Activated CD4-positive, alpha-beta memory T cell treated with anti-CD3 and anti-CD28 coated beads for 36 hours (primary cell): ENCODE measurements at places on chromosomes 4 and X.

DNA sequence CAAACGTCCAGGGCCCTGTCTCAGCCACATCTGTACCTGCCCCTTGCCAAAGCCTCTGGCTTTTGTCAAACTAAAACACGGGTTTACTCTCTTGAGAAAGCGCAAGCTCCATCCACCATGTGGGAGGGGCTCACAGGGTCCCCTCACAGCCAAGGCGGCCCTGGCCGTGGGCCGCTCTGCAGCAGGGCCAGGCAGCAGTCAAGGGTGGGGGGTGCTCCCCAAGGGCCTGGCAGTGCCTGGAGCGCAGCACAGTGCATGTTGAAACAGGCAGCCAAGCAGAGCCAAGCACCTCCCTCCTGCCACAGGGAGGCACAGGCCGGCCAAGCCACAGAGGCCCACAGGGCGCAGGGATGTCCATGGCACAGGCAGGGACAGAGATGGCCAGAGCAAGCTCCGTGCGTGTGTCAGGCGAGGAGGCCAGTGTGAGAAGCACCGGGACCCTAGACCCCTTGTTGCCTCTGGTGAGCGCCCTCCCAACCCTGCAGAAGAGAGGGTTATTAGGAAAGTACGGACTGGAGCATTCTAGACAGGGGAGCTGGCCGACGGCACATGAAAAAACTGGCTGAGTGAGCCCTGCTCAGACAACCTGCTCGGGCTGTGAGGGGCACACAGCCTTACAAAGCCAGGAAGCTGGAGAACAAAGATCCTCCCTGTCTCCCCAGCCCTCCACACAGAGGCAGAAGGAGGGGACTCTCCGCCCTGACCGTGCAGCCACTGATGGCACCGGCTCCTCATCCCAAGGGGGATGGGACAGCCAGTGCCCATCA lies 39.0 kb downstream of the FAM53A start:
- peaks cover 3% of the 10 kb centered on the region for H3K4me1 ChIP-seq
- H3K36me3 ChIP-seq: no peaks in the 10 kb centered on the region
- no peak overlapping the region for H3K27ac ChIP-seq
- no peak for DNase-seq
- H3K4me3 ChIP-seq: no peak overlapping the region

- no peaks in the 10 kb centered on the region for H3K27me3 ChIP-seq
- H3K4me3 ChIP-seq: no peak overlapping the region
- H3K4me1 ChIP-seq: no peaks in the 10 kb centered on the region
- DNase-seq: peak; percentile 37
- peaks cover 44% of the 10 kb centered on the region for H3K36me3 ChIP-seq
Observed at GRCh38 chr4:75916091-75916661, 13.9 kb upstream of the PPEF2 start.

GRCh38 chr4:152032722-152033131 lies 271.9 kb upstream of the GATB start:
- H3K4me1 ChIP-seq: no peaks in the 10 kb centered on the region
- no peaks in the 10 kb centered on the region for H3K36me3 ChIP-seq
- H3K27ac ChIP-seq: no peak overlapping the region

- H3K36me3 ChIP-seq: no peaks in the 10 kb centered on the region
- H3K27ac ChIP-seq: no peak overlapping the region
- H3K4me3 ChIP-seq: no peak overlapping the region
Observed at GRCh38 chr4:79652738-79653137, 244.7 kb upstream of the GK2 start.

GRCh38 chrX:29295987-29296680 lies 708.9 kb downstream of the IL1RAPL1 start:
- H3K4me3 ChIP-seq: no peak overlapping the region
- no peaks in the 10 kb centered on the region for H3K4me1 ChIP-seq
- no peaks in the 10 kb centered on the region for H3K27me3 ChIP-seq
- no peaks in the 10 kb centered on the region for H3K36me3 ChIP-seq
